ENCODE measurements at places on chromosomes 6 and 20. TPM values are rescaled to one million over a fixed set of nuclear protein-coding genes. Genes with fewer than 3 reads are reported as not detected.

The TFAP2C gene
- total RNA-seq, result 3.1 TPM

The SOX18 gene
- not detected for total RNA-seq

The HLA-DOB gene
- 0.97 TPM for total RNA-seq

The KIF25 gene
- total RNA-seq, result not detected

GRCh38 chr6:134374491-134375219 lies 56.7 kb upstream of the SGK1 start:
- peaks cover 9% of the 10 kb centered on the region for H3K36me3 ChIP-seq
- H3K27me3 ChIP-seq, result no peaks in the 10 kb centered on the region
- H3K27ac ChIP-seq, result no peak overlapping the region
- no peak overlapping the region for H3K4me3 ChIP-seq

GRCh38 chr6:13172291-13172690 lies 156.0 kb downstream of the TBC1D7 start:
- DNase-seq, result no peak
- peaks cover 66% of the 10 kb centered on the region for H3K27me3 ChIP-seq
- no peak overlapping the region for H3K27ac ChIP-seq
- no peak overlapping the region for H3K4me3 ChIP-seq
- H3K36me3 ChIP-seq, result no peaks in the 10 kb centered on the region
- no peaks in the 10 kb centered on the region for H3K4me1 ChIP-seq

DNA sequence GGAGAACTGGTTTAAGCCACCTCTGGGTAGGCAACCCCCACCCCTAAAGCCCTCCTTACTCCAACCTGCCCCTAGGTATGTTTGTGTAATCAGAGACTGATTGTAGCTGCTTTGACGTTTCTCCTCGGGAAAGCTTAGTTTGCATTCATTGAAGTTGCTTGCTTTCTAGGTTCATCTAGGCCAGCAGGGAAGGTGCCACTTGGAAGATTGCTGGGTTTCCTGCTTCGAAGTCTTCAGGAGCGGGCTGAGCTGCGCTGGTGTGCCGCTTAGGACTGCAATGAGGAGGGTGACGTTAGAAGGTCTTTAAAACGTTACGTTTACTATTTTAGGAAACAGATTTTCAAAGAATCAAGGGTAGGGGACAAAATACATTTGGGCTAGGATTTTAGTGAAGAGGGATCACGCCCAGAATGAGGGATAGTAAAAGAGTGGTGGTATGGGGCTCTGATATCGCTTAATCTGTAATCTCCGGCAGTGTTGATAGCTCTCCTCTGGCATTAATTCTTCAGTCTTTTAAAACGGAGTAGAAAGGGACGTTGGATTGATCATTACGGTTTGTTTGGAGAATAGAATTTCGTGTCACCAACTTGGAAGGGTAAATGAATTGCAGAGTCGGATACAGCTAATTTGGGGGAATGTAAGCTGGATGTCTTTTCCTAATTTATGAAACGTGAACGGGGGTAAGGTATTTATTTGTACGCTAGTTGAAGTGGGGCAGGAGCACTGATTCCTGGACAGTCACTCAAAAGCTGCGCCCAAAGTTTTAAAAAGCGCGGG lies 92.6 kb upstream of the PRDM1 start:
- peaks cover 47% of the 10 kb centered on the region for H3K27me3 ChIP-seq
- H3K27ac ChIP-seq, result no peak overlapping the region
- H3K4me1 ChIP-seq, result no peaks in the 10 kb centered on the region
- no peak for DNase-seq
- peak overlapping the region; percentile 81 for H3K4me3 ChIP-seq

- DNase-seq, result no peak
- H3K36me3 ChIP-seq, result no peaks in the 10 kb centered on the region
- H3K4me3 ChIP-seq, result no peak overlapping the region
- no peak overlapping the region for H3K27ac ChIP-seq
Measured at GRCh38 chr6:73873081-73873480, 177.1 kb downstream of the CD109 start.

DNA sequence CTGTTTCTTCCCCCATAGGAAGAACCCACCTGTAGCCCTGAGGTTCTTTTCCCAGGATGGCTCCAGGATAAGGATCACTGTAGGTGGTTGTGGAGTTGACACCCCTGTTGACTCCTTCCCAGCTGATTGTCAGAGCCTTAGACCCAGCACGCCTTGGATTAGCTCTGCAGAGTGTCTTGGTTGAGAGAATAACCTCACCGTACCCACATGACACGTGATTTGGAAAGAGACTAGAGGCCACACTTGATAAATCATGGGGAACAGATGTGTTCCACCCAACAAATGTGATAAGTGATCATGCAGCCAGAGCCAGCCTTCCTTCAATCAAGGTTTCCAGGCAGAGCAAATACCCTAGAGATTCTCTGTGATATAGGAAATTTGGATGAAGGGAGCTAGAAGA lies 12.2 kb downstream of the BTN3A1 start:
- H3K27me3 ChIP-seq, result no peaks in the 10 kb centered on the region
- no peaks in the 10 kb centered on the region for H3K4me1 ChIP-seq
- H3K36me3 ChIP-seq, result no peaks in the 10 kb centered on the region
- no peak overlapping the region for H3K27ac ChIP-seq

GRCh38 chr20:24653306-24653705 lies 183.9 kb downstream of the SYNDIG1 start:
- DNase-seq, result no peak
- H3K4me1 ChIP-seq, result peaks cover 12% of the 10 kb centered on the region
- no peaks in the 10 kb centered on the region for H3K36me3 ChIP-seq
- H3K4me3 ChIP-seq, result no peak overlapping the region
- H3K27me3 ChIP-seq, result no peaks in the 10 kb centered on the region
- H3K27ac ChIP-seq, result no peak overlapping the region

DNA sequence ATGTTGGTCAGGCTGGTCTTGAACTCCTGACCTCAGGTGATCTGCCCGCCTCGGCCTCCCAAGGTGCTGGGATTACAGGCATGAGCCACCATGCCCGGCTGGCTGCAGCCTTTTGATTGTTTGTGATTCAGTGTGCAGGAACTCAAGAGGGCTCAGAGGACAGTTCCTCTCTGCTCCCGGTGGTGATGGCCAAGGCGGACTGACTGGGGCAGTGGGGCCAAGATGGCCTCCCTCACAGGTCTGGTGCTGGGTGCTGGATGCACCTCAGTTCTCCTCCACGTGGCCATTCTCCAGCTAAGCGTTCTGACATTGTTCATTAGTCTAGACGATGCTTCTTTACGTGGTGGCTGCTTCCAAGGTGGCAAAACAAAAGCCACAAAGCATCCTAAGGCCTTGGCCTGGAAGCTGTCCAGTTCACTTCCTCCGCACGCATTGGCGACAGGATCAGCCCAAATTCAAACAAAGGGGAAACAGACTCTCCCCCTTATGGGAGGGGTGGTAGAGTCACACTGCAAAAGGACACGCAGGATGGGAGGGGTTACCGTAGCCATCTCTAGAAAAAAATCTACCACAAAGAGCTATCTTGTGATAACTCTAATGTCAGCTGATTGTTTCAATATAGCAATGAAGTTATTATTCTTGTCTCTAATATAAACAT lies 146.9 kb downstream of the FOXC1 start:
- no peaks in the 10 kb centered on the region for H3K27me3 ChIP-seq
- DNase-seq, result no peak
- H3K4me3 ChIP-seq, result no peak overlapping the region
- H3K4me1 ChIP-seq, result peaks cover 2% of the 10 kb centered on the region
- peaks cover under 1% of the 10 kb centered on the region for H3K36me3 ChIP-seq

All from Calu3 (cell line).